ENCODE measurements at places on chromosomes 1 and 21.

GRCh38 chr1:204706838-204707509 lies 21.4 kb upstream of the LRRN2 start:
- no peak for DNase-seq

DNA sequence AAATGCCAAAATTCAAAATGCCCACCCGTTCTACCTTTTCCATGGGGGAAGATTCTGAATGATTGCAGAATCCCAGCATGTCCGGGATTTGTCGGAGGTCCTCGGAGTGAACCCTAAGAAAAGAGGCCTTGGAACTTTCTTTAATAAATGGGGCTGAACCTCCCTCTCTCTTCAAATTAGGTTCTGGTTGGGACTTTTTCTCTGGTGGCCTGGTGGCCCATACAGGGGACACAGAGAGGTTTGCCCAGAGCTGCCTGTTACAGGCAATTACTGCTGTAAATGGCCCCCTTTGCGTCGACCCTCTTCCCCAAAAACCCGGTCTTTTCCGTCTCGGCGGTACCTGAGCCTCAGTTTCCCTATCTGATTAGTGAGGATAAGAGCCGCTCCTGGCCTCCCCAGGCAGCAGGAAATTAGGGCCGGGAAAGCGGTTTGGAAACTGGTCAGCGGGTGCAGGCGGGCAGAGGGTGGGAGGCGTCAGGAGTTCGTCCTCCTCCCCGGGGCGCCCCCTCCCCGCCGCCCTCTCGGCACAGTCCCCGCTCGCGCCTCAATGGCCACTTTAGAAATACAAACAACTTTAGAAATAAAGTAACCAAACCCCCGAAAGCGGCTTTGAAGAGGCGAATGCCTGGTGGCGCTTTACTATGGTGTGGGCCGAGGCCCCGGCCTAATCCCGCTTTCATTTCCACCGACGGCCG lies 15.6 kb downstream of the PAX7 start:
- no peak for DNase-seq

- no peak for DNase-seq
Measured at GRCh38 chr1:44418022-44418673, 13.1 kb downstream of the RNF220 start.

DNA sequence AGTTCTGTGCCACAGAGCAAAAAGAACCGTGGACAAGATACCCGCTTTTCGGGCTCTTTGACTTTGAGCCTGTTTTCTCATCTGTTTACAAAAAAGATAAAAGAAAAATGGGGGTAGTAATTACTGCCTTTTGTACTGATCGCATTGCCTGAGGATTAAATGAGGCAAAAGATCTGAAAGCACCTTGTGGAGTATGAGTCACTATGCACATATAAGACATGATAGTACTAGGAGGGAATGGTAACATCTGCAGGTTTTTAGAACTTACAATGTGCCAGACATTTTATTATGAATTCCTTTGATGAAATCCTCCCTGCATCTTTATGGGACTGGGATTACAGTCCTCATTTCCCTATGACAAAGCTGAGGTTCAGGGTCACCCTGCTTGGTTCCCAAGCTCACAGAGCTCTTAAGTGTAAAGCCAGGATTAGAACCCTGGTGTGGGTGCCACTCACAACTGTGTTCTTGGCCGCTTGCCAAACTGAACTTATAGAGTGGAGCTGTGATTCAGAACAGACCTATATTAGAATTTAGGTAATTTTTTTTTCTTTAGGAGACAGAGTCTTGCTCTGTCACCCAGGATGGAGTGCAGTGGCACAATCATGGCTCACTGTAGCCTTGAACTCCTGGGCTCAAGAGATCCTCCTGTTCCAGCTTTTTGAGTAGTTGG lies 1.8 kb downstream of the DISC1 start:
- DNase-seq: no peak

- DNase-seq: no peak
Measured at GRCh38 chr1:229164348-229164747, 106.6 kb upstream of the RAB4A start.
